ENCODE measurements at places on chromosomes 11 and 22.

DNA sequence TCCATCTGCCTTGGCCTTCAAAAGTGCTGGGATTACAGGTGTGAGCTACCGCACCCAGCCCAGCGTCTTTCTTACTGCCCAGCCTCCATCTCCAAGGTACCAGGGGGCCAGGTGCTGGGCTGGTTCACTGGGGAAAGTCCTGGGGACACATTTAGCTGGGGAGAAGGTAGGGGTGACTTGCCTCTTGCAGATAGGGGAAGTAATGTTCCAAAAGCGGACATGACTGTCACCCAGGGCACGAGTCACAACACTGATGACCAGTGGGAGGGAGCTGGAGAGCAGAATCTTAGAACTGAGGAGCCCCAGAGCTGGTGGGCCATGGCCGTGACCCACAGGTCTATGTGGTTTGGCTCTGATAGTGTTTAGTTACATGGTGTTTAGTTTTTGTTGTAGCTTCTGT is 2.4 kb upstream of the SLC15A3 start:
- no peak for DNase-seq

DNA sequence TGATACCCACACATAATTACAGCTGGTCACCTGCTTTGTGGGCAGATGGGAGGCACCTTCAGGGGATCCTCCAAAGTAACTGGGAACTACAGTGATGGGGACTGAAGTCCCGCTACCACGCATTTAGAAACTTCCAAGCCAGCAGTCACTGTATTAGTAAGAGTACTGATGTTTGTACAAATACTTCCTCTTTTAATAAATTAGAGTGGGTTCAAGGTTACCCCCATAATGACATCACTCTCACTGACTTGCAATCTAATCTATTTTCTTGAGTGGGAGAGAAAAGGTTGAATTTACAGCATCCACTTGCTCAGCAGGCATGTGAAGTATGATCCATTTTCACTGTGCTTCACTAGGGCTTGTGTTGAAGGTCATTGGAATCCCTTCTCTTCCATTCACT is 72.1 kb upstream of the TIMP3 start:
- no peak for DNase-seq

- no peak for DNase-seq
Observed at GRCh38 chr11:100192181-100192580, 494.9 kb upstream of the ARHGAP42 start.

DNA sequence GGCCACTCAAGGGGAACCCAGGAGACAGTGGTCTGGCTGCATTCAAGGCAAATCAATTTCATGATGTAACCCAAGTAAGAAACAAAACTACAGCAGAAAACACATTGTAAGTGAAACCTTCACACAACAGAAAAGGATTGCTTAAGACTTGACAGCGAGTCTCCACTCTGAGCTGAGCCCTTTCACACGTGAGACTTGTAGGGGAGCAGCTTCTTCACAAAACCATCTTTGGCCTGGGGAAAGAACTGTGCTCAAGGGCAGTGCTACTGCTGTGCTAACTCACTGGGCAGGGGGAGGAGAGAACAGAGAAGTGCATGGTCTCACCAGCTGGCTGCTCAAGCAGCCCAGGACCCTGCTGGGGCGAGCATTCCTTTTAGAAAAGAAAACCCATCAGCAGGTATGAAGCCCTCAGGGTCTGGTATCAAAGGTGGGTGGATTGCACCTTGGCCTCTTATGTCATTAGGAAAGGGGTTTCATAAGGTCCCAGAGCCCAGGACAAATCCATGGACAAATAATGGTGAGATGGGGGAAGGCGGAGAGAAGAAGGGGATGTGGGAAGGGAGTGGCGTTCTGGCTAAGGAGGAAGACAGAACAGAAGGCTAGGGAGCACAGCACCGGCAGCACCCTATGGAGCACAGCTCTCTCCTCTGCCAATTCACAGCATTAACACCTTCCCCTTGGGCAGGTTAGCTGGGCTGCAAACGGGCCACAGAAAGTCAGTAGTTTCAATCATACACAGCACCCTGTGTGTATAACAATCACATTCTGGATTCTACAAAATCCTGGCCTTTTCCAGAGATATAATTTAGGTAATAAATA is 20.6 kb upstream of the RAPSN start:
- DNase-seq: no peak

DNA sequence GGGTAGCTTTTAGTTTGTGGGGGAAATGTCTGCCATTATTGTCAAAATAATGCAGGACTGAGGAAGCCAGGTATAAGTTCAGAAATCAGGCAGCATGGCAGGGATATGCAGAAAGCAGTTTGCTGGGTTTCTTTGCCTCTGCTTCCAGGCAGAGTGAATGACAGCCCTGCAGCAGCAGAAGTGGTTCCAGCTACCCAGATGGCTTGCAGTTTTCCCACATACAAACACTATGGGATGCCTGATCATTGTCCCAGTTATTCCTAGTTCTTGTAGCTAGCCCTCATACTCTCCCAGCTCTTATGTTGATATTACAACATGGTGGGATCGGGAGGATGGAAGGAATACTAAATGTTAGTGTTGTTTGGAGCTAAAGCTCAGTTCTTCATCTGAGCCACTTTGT is 2.8 kb upstream of the DIXDC1 start:
- no peak for DNase-seq

DNA sequence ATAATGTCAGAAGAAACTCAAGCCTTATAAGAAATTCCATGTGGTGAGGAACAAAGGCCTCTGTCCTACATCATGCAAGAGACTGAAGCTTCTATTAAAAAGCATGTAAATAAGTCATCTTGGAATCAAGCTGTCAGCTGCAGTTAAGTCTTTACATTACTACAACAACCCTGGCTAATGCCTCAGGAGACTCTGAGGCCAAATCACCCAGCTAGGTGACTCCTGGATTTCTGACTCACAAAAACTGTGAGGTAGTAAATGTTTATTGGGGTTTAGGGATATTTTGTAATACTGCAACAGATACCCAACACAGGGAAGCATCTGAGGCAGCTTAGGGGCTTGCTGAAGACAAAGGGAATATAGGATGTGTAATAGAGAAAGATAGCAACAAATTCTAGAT is 89.6 kb downstream of the C11orf87 start:
- no peak for DNase-seq

- no peak for DNase-seq
Observed at GRCh38 chr11:123393312-123393927, 36.6 kb upstream of the GRAMD1B start.

GRCh38 chr11:17979770-17980371 is 33.0 kb downstream of the SERGEF start:
- DNase-seq: peak; percentile 41

DNA sequence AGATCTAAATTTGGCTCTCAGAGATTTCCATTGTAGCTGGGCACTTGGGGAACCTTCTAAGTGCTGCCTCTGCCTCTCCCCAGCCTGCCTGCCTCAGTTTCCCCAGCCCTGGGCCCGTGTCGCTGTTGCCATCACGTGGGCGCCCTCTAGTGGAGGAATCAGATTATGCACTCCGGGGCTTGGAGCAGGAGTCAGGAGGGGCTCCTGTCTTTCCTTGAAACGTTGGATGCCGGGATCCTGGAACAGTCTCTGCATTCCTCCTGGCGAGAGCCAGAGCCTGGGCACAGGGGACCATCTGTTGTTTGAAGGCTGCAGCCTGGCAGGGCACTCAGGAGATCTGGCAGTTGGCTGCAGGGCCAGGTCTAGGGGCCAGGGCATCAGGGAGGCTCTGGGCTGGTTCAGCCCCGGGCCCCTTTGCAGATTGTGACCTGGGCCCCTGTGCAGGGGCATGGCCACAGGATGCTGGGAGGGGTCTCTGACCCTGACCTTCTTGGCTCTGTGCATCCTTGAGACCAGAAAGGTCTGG is 71.6 kb downstream of the LRP5 start:
- DNase-seq: peak; percentile 63

- DNase-seq: no peak
Observed at GRCh38 chr11:129888451-129888850, 6.9 kb downstream of the NFRKB start.

- DNase-seq: peak; percentile 20
Observed at GRCh38 chr11:120703358-120704152, 192.0 kb downstream of the GRIK4 start.

DNA sequence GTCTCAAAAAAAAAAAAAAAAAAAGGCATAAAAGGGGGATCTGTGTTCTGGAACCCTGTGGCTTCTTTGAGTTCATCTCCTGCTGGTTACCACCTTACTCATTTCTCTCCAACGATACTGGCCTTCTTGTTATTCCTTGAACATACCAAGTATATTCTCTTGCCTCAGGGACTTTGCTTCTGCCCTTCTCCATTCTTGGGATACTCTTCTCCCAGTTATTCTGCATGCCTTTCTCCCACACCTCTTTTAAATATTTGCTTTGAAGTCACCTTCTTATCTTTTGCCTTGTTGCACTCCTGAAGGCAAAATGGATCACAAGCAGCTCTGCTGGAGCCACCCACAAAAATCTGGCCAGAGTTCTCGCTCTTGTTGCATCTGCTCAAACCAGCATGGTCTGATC is 76.0 kb upstream of the RRM1 start:
- no peak for DNase-seq

- no peak for DNase-seq
Observed at GRCh38 chr11:116148645-116149044, 624.1 kb downstream of the BUD13 start.

DNA sequence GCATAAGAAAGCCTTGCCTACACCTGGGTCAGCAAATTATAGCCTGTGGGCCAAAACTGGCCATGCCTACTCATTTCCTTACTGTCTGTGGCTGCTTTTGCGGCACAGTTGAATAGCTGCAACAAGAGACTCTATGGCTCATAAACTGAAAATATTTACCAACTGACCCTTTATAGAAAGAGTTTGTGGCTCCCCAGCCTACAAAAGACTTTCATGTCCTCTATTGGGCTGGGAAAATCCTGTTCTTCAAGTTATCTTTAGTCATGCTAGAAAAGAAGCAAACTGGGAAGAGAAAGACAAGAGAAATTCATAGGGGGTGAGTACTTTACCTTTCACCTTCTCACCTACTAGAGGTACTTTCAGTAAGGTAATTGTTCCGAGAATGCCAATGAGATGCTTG is 175.1 kb downstream of the SWAP70 start:
- no peak for DNase-seq

DNA sequence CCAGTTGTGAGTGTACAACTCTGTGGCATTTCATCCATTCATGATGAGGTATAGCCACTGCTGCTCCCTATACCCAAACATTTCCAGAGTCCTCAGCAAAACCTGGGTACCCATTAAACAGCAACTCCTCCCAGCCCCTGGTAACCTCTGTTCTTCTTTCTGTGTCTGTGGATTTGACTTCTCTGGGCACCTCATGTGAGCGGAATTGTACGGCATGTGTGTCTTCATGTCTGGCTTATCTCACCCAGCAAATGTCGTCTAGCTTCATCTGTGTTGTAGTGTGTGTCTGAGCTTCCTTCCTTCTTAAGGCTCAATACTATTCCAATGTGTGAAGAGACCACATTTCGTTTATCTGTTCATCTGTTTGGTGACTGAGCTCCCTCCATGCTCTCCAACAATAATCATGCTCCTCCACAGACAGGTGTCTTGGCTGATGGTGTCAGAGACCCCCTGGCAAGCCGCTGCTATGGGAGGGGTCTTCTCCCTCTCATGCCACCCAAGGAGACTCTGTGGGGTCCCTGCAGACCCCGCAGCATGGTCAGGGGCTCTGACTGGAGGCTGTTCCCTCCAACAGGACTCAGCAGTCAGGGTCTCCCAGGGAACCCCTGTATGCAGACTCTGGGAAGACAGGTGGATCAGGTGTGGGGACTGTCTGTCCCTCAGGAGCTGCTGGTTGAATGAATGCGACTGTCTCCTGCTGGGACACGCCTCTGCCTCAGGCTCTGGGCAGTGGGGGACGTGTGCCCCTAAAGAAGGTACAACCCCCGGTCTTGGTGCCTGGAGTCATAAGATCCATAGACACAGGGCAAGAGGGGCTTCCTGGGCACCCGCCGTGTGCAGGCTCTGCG is 52.7 kb downstream of the SMIM38 start:
- no peak for DNase-seq

GRCh38 chr11:67489885-67490726 is 7.3 kb downstream of the AIP start:
- no peak for DNase-seq

GRCh38 chr11:69731110-69731509 is 27.3 kb upstream of the FGF19 start:
- no peak for DNase-seq

DNA sequence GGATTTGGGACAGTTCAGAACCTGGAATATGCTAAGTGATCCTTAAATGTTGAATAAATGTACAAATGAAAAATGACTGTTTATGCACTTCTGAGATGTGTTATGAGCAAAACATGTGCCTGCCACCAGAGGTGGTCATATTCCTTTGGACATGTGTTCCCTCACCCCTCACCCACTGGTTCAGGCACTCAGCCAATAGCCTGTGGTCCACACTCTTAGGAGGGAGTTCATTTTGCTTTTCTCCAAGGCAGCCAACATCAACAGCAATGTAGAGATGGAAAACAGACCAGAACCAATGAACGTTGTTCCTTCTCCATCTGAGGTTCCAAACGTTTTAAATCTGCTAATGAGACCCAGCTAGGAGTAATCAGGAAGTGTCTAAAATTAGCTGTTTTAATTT is 44.0 kb downstream of the RPUSD4 start:
- DNase-seq: no peak

- no peak for DNase-seq
Observed at GRCh38 chr11:65616575-65617001, 1.0 kb downstream of the PCNX3 start.

- DNase-seq: no peak
Observed at GRCh38 chr11:111792314-111792713, 26.1 kb upstream of the PPP2R1B start.

- no peak for DNase-seq
Observed at GRCh38 chr11:110069158-110069737, 23.9 kb upstream of the ZC3H12C start.

DNA sequence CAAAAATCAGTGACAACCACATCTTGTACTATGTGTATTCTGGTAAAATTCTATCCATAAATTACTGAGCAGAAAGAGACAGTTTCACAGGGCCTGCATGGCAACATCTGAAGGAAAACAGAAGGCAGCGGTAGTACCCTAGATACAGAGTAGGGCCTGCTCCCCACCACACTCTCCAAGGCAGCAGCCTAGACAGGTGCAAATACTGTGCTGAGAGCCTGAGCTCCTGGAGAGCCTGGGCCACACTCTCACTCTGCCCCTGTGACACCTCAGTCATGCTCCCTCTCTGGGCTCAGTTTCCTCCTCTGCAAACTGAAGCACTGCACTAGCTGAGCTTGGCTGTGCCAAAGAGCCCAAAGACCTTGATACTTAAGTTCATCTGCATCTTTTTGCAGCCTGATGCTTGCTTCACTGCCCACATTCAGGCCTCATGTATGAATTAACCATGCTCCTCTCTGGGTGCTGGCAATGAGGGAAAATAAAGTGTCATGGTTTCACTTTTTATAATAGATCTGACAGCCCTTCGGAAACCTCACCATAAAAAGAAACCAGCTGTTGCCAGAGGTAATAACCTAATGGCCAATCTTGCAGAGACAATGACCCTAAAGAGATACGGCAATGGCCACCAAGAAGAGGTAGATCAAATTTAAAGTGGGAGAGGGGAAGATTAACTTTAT is 104.7 kb downstream of the PLEKHA7 start:
- peak; percentile 52 for DNase-seq

All from GM19239 (cell line).